ENCODE measurements at places on chromosomes 11 and 22.

GRCh38 chr22:48199667-48200066 is 1437.2 kb downstream of the TBC1D22A start:
- DNase-seq: no peak

- DNase-seq: no peak
Measured at GRCh38 chr22:37802310-37803194, 5.2 kb upstream of the GCAT start.

DNA sequence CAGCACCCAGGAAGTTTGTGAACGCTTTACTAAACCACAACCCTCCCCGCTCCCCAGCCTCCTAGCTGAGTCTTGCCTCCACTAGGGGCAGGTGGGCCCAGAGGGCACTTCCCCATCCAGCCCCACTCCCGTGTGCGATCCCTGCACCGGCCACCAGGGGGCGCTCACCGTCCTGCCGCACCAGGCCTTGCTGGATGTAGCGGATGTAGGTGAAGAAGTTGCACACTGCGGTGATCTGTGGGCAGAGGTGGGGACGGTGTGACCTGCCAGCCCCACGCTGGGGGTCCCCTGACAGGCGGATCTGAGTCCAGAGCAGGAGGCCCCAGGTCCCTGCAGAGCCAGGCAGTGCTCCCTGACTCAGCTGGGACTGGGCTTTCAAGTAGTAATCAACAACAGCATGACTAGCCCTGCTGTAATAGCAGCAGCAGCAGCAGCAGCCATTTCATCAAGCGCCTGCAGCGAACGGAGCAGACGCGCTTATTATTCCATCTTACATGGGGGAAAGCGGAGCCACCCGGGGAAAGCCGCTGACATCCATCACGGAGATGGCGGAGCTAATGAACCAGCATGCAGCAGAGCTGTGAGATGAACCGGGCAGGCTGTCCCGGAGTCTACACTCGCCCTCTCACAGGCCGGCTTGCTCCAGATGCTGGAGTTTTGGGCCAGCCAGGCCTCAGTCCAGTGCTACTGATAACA is 7.9 kb upstream of the FADS3 start:
- peak; percentile 72 for DNase-seq

- DNase-seq: no peak
Measured at GRCh38 chr22:37299969-37300509, 17.7 kb downstream of the CYTH4 start.

- DNase-seq: no peak
Measured at GRCh38 chr22:50481440-50482106, at the start of gene ADM2. ADM2 (plus strand) TSS chr22:50481543; CDS start chr22:50481848, 305 bp downstream.

- no peak for DNase-seq
Measured at GRCh38 chr11:13076961-13077360, 67.8 kb downstream of the RASSF10 start.

DNA sequence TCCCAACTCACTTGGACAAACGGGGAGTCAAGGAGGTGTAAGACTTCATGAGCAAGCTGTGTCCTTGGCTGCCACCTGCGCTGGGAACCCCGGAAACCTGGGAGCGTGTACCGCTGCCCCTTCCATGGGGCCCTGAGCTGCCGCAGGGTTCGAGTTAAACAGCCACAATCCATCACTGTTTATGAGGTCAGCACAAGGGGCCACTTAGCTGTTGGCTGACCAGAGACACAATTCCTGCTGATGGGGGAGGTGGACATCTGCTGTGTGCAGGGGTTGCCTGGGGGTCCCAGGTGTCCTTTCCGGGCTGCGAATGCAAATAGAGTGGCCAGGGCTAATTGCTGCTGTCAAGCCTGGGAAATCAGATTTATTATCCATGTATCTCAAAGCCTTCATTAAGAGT is 549.3 kb downstream of the BRD1 start:
- DNase-seq: no peak

DNA sequence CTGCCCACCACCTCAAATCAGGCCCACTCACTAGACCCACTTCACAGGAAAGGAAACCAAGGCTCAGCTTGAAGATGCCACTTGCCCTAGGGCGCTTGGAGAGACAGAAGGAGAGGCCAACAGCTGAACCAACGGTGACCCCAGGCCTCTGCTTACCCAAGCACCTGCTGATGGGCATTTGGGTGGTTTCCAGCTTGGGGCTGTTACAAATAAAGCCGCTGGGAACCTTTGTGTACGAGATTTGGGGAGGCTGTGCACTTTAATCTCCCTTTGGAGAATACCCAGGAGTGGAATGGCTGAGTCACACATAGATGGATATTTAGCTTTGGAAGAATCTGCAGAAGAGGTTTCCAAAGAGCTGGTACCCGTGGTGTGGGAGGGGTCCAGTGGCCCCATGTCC is 50.9 kb upstream of the LINC01488 start:
- no peak for DNase-seq

DNA sequence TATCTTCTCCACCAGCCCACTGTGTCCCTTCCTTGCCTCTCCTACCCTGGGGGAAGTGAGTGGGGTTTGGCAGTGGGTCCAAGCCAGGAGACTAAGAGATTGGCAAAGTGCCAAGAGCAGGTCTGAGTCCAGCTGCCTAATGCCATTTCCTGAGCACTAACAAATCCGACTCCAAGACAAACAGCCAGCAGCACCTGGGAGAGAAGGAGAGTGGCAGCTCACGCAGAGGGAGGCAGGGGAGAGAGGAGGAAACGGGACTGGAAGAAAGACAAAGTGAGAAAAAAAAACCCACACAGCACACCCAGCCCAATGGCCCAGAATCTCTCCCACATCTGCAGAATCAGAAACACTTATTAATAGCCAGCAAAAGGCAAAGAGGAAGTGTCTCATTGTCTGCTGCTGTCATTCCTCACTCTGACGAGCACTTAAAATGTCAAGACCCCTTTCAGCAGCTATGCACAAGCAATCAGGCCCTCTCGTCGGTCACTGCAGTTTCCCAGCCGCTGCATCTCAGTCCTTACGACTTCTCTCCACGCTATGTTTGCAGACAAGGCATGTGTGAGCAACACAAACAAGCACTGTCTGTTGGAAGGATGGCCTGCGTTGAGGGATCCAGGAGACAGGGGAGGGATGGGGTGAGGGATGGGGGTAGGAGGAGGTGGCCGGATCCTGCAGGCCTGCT is 558.4 kb upstream of the CADM1 start:
- no peak for DNase-seq

DNA sequence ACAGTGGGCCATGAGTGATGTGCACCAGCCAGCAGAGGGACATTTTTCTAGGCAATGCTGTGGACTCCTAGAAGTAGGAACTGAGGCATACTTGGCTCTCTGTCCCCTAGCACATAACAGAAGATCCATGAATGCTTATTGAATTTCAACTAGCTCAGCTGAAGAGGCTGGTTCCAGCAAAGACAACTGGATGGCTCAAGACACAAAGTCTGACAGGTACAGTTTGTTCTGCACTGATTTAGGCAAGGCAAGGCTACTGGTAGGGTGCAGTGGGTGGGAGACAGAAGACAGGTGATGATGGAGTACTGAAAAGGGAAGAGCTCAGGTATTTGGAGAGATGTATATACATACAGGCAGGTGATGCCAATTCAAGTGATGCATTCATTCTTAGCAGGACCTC is 72.4 kb upstream of the USP47 start:
- DNase-seq: no peak

GRCh38 chr11:17611049-17611448 is 64.0 kb downstream of the OTOG start:
- DNase-seq: no peak

GRCh38 chr11:76313913-76314740 is 66.8 kb downstream of the THAP12 start:
- DNase-seq: no peak

- no peak for DNase-seq
Measured at GRCh38 chr22:34834059-34834458, 231.9 kb upstream of the ISX start.

DNA sequence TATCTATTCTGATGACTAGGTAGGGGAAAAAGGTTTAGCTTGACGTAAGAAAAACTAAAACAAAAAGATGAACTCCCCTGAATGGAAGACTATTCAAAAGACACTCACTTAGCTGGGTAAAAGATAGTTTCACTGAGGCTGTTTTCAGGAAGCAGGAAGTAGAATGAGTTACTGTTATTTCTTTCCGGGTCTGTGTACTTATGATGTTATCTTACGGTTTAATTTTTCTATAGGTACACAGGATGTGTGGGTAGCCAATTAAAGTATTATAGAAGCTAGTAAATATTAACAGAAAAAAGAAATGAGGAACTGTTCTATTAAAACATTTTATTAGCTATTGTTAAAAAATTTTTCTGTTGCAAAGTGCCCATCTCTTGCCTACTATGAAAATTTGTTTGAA is 45.8 kb upstream of the MMP7 start:
- no peak for DNase-seq

GRCh38 chr11:34416088-34416487 is 22.6 kb upstream of the CAT start:
- DNase-seq: no peak

DNA sequence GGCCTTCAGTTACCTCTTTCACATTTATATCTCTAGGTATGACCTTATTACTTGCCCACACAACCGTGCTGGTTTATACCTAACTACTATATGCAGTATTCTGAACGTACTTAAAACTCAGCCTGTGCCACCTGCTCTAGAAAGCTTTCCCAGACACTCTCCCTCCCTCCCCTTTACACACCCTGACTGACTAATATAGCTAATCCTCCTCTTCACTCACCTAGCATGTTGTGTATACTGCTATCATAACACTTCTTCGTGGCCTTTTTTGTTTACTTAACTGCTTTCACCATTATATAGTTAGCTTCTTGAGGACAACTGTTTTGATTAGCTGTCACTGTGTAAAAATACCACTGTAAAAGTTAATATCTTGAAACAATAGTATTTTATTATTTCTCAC is 23.5 kb downstream of the RNF214 start:
- DNase-seq: no peak

- no peak for DNase-seq
Measured at GRCh38 chr11:133842053-133842452, 3.3 kb downstream of the SPATA19 start.

DNA sequence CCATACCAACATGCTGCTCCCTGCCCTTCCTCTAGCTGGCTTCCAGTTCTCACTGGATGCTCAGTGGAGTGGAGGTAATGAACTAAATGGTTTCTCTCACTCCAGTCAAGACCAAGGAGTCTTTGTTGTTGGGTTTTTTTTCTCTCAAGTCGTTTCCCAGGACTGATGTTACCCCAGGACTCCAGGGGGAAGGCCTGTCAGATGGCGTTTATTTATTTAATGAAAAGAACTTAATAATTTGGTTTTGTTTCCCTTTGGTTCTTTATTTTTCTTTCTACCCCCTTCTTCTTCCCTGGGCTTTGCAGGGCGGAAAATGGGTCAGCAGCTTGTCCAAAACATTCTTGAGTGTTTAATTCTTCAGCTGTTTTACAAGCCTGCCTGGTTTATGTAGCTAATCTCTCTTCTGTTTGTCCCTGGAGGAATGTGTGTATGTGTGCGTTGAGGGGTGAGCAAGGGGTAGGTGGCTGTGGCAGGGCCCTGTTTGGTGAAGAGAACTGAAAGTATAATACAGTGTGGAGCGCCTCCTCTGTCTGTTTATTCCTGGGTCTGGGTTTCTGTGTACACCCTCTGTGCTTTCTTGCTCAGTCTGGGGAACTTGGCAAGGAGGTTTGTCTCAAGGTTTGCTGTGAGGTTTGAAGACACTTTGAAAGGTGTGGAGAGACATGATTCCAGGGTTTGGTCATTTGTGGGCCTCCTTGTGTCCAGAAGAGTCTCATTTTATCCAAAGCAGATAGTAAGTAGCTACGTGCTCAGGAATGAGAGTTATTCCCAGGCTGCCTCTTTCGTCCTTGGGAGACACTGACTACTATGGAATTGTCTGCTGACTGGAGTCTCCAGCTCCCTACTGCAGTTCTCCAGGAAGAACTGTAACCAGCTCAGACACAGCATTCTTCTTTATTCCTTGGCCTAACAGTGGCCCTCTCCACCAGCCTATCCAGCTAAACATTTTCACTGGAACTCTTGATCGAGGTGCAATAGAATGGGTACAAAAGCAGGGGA is 175.5 kb downstream of the ADAMTS15 start:
- no peak for DNase-seq

DNA sequence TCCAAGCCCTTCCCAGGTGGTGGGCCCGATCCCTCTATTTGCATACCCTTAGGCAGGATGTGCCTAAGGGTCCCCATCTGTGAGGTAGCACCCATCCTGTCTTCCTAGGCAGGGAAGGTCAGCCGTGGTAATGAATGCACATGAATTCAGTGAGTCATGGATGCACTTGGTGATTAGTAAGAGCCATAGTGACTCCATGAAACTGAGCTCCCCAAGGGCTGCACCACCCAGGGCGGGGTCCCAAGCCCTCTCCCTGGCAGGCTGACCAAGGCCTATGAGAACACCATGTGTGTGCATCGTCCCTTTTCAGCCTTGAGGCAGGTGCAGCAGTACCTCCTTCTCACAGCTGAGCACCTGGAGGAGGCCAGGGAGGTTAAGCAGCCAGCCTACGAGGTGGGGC is 15.6 kb upstream of the SUSD2 start:
- DNase-seq: peak; percentile 59

DNA sequence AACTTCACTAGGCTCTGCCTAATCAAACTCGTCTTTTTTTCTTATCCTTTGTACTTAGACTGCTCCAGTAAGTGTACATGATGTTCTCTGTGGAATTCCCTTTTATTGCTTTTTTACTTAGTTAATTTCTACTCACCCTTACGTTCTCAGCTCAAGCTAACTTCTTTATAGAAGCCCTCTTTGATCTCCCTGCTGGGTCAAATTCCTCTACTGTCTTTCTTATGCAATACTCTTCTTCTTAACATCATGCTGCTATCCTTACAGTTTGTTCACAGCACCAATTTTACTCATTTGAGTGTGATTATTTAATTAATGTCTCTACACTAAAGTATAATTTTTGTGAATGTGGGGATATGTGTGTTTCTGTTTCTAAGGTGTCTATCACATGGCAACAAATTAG is 498.3 kb downstream of the CNTN5 start:
- DNase-seq: no peak

GRCh38 chr11:76589964-76590950 is 80.3 kb downstream of the LRRC32 start:
- DNase-seq: no peak

- no peak for DNase-seq
Measured at GRCh38 chr11:116207421-116208141, 565.2 kb downstream of the BUD13 start.

- DNase-seq: no peak
Measured at GRCh38 chr11:44833877-44834452, 107.2 kb downstream of the TSPAN18 start.

- no peak for DNase-seq
Measured at GRCh38 chr11:117953024-117953671, 23.9 kb upstream of the TMPRSS13 start.

GRCh38 chr22:37282385-37282677 is at the start of gene CYTH4:
CYTH4 (plus strand) TSS chr22:37282508; CDS start chr22:37282570, 62 bp downstream.
- no peak for DNase-seq

DNA sequence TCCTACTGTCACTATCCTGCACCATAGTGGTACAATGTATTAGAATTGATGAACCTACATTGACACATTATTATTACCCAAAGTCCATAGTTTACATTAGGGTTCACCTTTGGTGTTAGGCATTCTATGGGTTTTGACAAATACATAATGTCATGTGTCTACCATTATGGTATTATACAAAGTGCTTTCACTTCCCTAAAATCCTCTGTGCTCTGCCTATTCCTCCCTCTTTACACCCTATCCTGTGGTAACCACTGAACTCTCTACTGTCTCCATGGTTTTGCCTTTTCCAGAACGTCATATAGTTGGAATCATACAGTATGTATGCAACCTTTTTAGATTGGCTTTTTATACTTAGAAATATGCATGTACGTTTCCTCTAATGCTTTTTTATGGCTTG is 51.5 kb downstream of the CCDC15 start:
- DNase-seq: no peak

- peak; percentile 55 for DNase-seq
Measured at GRCh38 chr11:134360050-134360835, 28.5 kb downstream of the GLB1L2 start.
